GM23248 (cell line): ENCODE measurements at places on chromosomes 6 and 20. TPM values are rescaled to one million over a fixed set of nuclear protein-coding genes. Genes with fewer than 3 reads are reported as not detected.

KCNK16 gene
- not detected in 2 replicates for total RNA-seq

TMEM170B gene
- total RNA-seq, result 0.54 and 0.63 TPM in 2 replicates

TSHZ2 gene
- total RNA-seq, result 13.4 and 18.5 TPM in 2 replicates

DNA sequence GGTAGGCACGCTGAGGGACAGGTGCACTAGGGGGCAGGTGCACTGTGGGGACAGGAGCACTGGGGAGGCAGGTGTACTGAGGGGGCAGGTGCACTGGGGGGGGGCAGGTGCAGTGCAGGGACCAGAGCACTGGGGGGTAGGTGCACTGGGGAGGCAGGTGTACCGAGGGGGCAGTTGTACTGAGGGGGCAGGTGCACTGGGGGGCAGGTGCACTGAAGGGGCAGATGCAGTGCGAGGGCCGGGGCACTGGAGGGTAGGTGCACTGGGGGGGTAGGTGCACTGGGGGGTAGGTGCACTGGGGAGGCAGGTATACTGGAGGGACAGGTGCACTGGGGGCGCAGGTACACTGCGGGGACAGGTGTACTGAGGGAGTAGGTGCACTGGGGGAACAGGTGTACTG, 39.5 kb downstream of the DAAM2 start:
- DNase-seq, result no peak

SCUBE3 gene
- total RNA-seq, result 31.5 and 31.6 TPM in 2 replicates

GRCh38 chr20:44070139-44070900, 116.7 kb downstream of the JPH2 start:
- no peak for DNase-seq

ATAT1 gene
- 2.3 and 3.7 TPM in 2 replicates for total RNA-seq

- peak; percentile 66 for DNase-seq
These were observed 86.9 kb downstream of the C6orf118 start for GRCh38 chr6:165222315-165223025.

DNA sequence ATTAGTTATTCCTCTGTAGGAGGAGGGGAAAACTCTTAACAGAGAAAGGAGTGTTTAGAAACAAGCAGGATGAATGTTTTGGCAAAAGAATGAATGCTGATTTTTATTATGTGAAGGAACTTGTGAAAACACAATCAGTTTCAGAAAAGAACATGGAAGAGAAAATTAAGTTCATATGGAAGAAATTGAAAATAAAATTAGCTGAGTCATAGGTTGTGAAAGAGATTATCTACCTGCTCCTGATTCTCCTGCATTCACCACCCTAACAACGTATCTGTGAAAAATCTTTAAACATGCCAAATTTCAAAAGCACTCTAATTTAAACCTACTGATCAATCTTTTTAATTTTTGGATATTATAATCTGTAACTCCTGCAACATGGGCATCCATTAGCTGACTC, 227.3 kb upstream of the RSPO3 start:
- peak; percentile 3 for DNase-seq

DNA sequence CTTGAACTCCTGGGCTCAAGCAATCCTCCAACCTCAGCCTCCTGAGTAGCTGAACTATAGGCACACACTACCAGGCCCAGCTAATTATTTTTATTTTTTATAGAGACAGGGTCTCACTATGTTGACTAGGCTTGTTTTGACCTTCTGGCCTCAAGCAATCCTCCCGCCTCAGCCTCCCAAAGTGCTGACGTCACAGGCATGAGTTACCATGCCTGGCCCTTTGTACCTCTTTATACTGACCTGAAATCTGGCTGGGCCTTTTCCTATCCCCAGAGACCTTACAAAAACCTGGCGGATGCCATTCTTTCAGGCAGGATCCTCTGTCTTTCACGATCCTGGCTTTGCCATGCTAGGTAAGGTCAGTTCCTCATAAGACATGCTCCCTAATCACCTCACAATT, 11.5 kb downstream of the WFDC3 start:
- peak; percentile 5 for DNase-seq

- no peak for DNase-seq
These were observed 182.3 kb downstream of the KIF16B start for GRCh38 chr20:16390991-16391390.

DNA sequence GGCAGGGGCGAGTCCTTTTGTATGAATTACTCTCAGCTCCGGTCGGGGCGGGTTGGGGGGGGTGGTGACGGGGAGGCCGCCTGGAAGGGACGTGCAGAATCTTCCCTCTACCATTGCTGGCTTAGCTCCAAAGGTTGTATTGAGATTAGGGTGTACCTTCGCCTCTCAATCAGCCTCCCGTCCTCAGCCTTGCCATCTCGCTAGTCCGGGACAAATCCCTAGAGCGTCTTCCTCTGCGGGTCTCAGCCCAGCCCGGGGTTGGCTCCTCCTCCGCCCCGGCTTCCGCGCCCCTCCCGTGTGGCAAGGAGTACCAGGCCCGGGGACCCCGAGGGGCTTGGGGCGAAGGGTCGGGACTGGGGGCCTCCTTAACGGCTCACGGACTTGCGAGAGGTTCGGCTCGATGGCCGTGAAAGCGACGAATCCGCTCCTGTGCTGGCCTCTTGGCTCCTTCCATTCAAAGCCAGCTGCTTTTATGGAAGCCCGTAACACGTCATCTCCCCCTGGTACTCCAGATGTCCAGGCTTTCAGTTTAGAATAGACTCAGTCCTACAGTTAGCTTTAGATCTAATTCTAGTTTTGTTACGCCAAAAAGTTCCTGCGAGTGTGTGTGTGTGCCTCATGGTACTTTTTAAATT, 636 bp upstream of the EEF1A1 start:
- DNase-seq, result peak; percentile 95

DNA sequence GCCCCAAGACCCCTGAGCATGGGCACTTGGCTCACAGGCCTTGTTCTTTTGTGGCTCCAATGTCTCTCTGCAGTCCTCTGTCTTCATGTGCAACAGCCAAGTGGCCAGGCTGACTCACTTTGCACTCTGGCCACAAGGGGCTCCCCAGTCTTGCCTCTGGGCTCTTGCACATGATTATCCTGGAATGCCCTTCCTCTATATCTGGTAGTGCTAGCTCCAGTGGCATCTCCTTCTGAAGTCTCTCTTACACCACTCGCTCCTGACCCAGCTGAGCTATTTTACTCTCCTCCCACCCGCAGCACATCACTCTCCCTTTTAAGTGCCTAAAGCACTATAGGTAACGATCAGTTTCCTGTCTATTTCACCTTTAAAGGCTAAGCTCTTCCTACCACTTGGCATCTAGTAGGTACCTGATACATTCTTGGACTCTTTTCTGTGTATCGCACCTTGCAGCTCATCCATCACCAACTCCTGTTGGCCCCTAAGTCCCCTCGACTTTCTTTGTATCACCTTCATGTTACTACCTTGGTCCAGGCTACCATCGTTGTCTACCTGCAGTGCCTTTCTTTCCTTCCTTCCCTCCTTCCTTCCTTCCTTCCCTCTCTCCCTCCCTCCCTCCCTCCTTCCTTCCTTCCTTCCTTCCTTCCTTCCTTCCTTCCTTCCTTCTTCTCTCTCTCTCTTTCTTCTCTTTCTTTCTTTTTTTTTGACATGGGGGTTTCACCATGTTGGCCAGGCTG, 211.9 kb upstream of the RNF24 start:
- peak; percentile 87 for DNase-seq

DNA sequence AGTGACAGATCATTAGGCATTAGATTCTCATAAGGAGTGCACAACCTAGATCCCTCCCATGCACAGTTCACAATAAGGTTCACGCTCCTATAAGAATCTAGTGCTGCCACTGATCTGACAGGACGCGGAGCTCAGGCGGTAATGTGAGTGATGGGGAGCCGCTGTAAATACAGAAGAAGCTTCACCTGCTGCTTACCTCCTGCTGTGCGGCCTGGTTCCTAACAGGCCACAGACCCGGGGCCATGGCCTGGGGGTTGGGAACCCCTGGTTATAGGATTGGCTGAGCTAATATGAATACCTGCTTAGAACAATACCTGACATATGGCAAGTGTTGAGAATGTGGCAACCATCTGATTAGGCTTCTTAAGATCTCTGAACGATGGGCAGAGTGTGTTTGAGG, 2.4 kb downstream of the PNPLA1 start:
- DNase-seq, result no peak
